ENCODE measurements at places on chromosomes 7 and 10.
A peak's percentile ranks its signal among the peaks of the same experiment; 100 is the strongest.

GRCh38 chr7:78567836-78568235 lies 769.3 kb downstream of the PHTF2 start:
- no peak for DNase-seq

- no peak for DNase-seq
Observed at GRCh38 chr7:295155-296154, 5.5 kb downstream of the FOXL3 start.

DNA sequence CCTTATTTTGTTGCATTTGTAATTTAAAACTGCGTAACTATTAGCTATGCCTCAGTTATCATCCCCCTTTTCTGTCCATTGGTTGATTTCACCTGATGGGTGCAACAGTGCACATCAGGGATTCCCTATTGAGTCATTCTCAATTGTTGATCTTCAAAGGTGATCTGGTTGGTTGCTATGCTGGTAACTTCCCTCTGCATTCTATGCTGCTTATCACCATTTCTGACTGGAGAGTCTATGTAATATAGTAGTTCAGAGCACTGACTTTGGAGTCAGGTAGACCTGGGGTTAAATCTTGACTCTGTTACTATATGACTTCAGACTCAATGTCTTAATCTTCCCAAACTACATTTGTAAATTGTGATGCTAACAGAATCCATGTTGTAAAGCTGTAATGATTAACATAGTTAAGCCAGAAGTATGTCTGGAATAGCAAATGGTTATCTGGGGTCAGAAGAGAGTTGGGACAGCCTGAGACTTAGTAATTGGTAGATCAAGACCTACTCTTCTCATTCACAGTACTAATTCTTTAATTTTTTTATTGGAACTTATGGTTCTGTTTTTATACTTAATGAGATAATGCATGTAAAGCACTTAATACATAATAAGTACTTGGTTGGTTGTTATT lies 38.1 kb downstream of the EXOC6 start:
- DNase-seq: no peak

GRCh38 chr10:104076743-104077160 lies 8.9 kb downstream of the COL17A1 start:
- DNase-seq: no peak

DNA sequence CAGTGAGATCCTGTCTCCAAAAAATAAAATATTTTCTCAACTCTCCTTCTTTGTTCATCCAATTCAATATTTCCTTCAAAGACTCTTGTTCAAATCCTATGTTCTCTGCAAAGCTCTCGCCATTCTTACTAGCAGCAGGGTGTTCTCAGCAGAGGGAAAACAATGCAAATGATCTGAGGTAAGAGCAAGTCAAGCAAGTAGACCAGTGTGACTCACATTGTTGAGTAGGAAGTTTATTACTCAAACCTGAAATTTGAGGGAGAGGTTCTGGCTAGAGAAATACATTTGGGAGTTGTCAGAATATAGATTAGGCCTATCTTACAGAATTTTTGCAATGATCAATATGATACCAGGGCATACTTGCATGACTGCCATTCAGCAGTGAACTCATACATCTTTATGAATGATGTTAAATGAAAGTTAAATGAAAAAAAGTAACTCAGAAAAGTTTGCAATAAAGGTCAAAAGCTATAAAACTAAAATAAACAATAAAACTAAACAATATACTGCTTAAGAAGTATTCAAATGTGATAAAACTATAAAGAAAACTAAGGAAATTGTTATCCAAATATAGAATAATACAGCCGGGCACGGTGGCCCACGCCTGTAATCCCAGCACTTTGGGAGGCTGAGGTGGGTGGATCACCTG lies 5.8 kb downstream of the IDE start:
- DNase-seq: no peak

- peak; percentile 35 for DNase-seq
Observed at GRCh38 chr10:6145166-6145987, 56.5 kb downstream of the RBM17 start.
